CD4-positive, alpha-beta T cell treated with Interleukin-2 at 100 ng/mL for 4 hours (primary cell): ENCODE measurements at places on chromosomes 12 and 14.

DNA sequence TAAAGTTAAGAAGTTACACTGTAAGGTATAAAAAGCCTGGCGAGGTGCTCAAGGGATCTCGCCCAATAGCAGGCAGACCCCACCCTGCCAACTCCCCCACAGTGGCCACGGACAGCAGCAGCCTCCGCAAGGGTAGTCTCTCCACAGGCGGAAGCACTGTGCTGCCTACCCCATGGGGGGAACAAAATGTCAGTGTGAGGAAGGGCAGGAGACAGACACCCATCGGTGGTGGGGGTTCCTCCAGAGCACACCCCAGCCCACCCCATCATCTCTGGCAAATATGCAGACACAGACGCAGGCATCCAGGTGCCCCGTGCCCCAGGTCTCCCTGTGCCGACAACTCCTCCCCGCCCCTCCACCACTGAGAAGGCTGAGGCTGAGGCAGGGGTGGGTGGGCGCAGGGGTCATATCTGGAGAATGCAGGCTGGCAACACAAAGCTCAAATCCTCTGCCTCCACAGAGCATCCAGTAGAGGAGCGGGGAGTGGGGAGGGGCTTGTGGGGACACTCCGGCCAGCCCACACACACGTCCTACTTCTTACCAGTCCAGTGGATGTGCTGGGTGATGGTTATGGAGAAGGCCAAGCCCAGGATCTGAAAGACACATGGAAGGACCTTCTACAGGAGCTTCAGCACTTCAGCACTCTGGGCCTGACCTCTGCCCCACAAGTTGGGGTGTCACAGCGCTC lies 68.3 kb upstream of the DDX11 start:
- no peak for DNase-seq

GRCh38 chr12:57215065-57215464 lies 1.5 kb upstream of the NXPH4 start:
- no peak for DNase-seq

DNA sequence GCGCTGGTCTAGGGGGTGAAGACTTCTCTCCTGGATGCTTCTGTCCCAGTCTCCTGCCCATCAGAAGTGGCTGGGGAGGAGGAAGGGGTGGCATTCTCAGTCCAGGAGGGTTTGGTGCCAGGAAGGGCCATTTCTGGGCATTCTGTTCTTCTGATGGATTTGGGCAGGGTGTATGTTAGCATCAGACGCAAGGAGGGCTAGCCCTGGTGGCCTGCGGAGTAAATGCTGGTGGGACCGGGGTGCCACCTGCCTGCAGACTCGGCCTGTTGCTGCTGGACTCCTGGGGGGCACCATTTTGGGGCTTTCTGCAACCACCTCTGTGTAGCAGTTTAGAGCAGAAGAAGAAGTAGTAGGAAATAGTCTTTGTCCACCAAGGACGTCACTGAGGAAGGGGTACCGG lies 31.7 kb downstream of the AACS start:
- DNase-seq: no peak

GRCh38 chr12:14256121-14256520 lies 109.4 kb upstream of the ATF7IP start:
- peak; percentile 82 for DNase-seq

DNA sequence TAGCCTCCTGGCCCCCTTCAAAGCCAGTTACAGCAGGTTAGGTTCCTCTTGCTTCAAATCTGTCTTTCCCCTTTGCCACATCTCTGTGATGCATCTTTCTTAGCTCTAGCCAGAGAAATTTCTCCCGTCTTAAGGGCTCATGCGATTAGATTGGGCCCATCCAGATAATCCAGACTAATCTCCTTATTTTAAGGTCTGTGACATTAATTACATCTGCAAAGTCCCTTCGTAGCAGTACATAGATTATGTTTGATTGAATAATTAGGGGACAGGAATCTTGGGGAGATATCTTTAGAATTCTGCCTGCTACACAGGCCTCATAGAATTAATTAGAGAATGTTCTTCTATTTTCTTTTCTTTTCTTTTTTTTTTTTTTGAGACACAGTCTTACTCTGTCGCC lies 79.3 kb downstream of the SPATS2 start:
- DNase-seq: no peak

DNA sequence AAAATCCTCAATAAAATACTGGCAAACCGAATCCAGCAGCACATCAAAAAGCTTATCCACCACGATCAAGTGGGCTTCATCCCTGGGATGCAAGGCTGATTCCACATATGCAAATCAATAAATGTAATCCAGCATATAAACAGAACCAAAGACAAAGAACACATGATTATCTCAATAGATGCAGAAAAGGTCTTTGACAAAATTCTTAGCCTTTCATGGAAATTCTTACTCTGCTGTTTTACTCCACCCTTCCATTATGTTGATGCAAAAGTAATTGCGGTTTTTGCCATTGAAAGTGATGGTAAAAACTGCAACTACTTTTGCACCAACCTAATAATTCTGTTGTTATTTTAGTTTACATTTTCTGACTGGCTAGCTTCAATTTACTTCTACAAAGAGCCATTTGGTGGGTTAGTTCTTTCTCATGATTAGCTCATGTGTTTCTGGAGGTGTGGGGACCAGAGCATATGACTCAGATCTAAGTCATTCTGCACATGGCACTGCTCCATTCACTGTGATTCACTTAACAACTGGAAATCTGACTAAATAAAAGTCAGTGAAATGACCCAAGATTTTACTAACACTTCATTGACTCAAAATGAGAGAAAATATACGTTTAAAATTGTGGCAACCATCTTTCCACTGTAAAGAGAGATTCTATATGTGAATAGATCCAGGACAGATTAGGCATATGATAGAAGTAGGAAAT lies 99.9 kb downstream of the TMTC3 start:
- no peak for DNase-seq
